PC-3 (cell line): ENCODE measurements at places on chromosomes 2 and 18.

- no peaks in the 10 kb centered on the region for H3K36me3 ChIP-seq
- no peak overlapping the region for H3K27ac ChIP-seq
- DNase-seq = no peak
- no peaks in the 10 kb centered on the region for H3K4me1 ChIP-seq
Measured at GRCh38 chr2:53536583-53537361, 230.8 kb upstream of the CHAC2 start.

DNA sequence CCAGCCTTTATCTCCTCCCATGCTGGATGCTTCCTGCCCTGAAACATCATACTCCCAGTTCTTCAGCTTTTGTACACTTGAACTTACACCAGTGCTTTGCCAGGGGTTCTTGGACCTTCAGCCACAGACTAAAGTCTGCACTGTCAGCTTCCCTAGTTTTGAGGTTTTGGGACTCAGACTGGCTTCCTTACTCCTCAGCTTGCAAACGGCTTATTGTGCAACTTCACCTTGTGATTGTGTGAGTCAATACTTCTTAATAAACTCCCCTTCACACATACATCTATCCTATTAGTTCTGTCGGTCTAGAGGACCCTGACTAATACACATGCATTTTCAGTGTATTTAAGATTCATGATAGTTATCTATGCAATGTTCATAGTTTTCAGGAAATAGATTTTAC lies 35.8 kb upstream of the ZNF804A start:
- no peak overlapping the region for H3K4me3 ChIP-seq
- H3K36me3 ChIP-seq = no peaks in the 10 kb centered on the region
- DNase-seq = peak; percentile 36

- no peaks in the 10 kb centered on the region for H3K36me3 ChIP-seq
- H3K27ac ChIP-seq = no peak overlapping the region
- no peaks in the 10 kb centered on the region for H3K4me1 ChIP-seq
- H3K27me3 ChIP-seq = no peaks in the 10 kb centered on the region
Measured at GRCh38 chr2:16568998-16569784, 96.4 kb downstream of the CYRIA start.

- no peak overlapping the region for H3K4me3 ChIP-seq
- H3K4me1 ChIP-seq = peaks cover 42% of the 10 kb centered on the region
Measured at GRCh38 chr2:219400562-219400961, 12.8 kb upstream of the DNPEP start.

- no peak for DNase-seq
- H3K4me3 ChIP-seq = no peak overlapping the region
- no peak overlapping the region for H3K27ac ChIP-seq
- peaks cover 7% of the 10 kb centered on the region; the same call in 1 of the 2 replicates for H3K4me1 ChIP-seq
Measured at GRCh38 chr18:46329736-46330246, 225.6 kb downstream of the HAUS1 start.

DNA sequence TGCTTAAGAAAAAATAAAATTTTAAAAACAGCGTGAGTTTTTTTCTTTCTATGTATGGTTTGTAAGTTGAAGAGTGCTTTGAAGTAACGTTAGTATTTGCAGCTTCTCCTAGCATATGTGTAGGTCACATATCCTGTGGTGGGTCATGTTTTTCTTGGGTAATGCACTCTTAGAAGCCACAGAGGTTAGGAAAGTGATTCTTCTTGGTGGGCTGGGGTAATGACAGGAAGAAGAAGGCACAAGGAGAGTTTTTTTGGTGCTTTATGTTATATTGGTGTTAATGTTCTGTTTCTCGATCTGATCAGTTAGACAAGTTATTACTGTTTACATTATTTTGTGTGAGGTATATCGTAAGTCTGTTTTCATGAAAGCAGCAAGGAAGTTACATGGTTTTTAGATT lies 109.0 kb downstream of the ICA1L start:
- H3K27me3 ChIP-seq = no peaks in the 10 kb centered on the region
- DNase-seq = no peak
- H3K27ac ChIP-seq = no peak overlapping the region
- no peak overlapping the region for H3K4me3 ChIP-seq
- H3K36me3 ChIP-seq = no peaks in the 10 kb centered on the region

- DNase-seq = no peak
- H3K27me3 ChIP-seq = peaks cover 23% of the 10 kb centered on the region
- no peaks in the 10 kb centered on the region for H3K36me3 ChIP-seq
- no peaks in the 10 kb centered on the region for H3K4me1 ChIP-seq
- H3K27ac ChIP-seq = no peak overlapping the region
Measured at GRCh38 chr2:7325186-7325585, 408.0 kb downstream of the RNF144A start.

DNA sequence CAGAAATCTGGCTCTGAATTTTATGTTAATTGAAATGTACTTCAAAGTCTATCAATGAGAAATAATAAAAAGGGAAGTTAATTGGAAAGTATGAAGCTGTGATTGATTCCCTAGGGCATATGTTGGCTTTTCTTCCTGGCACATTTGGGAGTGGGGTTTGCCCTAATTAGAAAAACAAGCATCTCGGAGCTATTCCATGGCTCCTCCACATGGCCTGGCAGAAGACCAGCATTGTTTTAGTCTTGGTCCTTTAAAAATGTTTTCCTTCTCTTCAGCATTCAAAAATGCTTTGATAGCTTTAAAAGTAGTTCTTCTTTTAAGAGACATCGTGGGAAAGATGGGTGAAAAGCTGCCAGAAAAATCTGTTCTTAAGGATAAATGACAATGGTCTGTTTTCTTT lies 445.5 kb upstream of the PKDCC start:
- no peak overlapping the region for H3K4me3 ChIP-seq
- no peaks in the 10 kb centered on the region for H3K36me3 ChIP-seq
- no peaks in the 10 kb centered on the region for H3K4me1 ChIP-seq
- H3K27ac ChIP-seq = no peak overlapping the region
- peaks cover 2% of the 10 kb centered on the region; the same call in 1 of the 2 replicates for H3K27me3 ChIP-seq

DNA sequence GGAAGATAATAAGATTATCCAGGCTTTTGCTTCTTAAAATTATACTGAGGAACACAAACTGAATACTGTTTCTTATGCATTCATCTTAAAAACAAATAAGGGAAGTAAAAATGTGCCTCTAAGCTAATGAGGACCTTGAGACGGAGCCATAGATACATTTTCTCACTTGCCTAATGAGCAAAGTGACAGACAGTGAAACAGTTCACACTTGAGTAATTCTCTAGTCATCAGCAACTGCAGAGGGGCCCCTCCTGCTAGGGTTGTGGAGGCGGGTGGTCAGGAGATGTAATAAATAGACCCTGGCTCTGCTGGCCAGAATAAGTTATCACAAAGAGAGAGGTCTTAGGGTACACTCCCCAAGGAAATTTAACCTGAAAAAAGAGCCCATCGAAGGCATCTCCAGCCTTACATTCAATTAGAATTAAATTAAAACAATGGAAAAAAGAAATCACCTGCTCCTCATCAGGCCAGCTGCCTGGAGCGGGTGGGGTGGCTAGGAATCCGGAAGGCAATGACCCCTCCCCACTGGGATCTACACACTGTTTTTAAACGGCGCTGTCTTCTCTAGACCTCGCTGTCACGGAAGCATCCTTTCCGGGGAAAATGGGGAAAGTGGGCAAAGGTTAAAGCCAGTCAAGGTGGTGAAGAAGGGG lies 32.6 kb upstream of the INSIG2 start:
- H3K36me3 ChIP-seq = no peaks in the 10 kb centered on the region
- H3K4me1 ChIP-seq = peaks cover 14% of the 10 kb centered on the region
- no peak overlapping the region for H3K4me3 ChIP-seq
- no peak overlapping the region for H3K27ac ChIP-seq
- no peak for DNase-seq
- no peaks in the 10 kb centered on the region for H3K27me3 ChIP-seq

DNA sequence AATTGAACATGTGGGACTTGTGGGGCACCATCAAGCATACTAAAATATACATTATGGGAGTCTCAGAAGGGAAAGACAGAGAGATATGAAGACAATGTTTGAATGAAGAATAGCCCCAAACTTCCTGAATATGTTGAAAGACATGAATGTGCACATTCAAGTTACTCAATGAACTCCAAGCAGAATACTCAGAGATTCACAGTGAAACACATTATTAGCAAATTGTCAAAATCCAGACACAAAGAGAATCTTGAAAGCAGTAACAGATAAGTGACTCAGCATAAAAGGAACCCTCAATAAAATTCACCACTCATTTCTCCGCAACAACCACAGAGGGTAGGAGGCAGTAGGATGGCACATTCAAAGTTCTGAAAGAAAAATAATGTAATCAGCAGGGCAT lies 8.8 kb downstream of the C2orf92 start:
- H3K4me1 ChIP-seq = no peaks in the 10 kb centered on the region
- no peaks in the 10 kb centered on the region for H3K36me3 ChIP-seq
- no peaks in the 10 kb centered on the region for H3K27me3 ChIP-seq
- no peak overlapping the region for H3K27ac ChIP-seq
- H3K4me3 ChIP-seq = no peak overlapping the region

GRCh38 chr2:121360566-121361300 lies 75.7 kb upstream of the TFCP2L1 start:
- peak overlapping the region; percentile 32; the same call in 1 of the 2 replicates for H3K4me3 ChIP-seq
- peak; percentile 96 for DNase-seq
- H3K27ac ChIP-seq = peak overlapping the region; percentile 95
- H3K27me3 ChIP-seq = no peaks in the 10 kb centered on the region
- H3K4me1 ChIP-seq = peaks cover 88% of the 10 kb centered on the region

DNA sequence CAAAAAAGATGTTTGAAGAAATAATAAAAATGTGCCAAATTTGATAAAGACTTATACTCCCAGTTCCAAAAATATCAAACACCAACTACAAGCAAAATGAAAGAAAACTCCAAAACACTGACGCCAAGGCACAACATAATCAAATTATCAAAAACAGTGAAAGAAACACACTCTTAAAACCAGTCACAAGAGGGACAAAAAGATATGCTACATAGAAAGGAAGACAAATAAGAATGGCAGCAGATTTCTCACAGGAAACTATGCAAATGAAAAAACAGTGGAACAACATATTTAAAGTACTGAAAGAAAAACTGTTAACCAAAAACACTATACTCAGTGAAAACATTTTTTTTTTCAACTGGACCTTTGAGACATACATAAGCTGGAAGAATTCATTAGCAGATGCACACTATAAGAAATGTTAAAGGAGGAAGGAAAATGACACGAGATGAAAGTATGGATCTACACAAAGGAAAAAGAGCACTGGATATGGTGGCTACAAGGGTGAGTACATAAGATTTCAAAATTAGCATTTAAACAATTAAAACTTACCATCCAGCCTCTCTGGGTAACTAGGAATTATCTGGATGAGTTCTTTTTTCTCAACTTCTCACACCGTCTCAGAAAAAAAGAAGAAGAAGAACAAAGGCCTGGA lies 94.0 kb upstream of the ACVR1C start:
- peak; percentile 17 for DNase-seq
- no peaks in the 10 kb centered on the region for H3K27me3 ChIP-seq
- H3K4me3 ChIP-seq = no peak overlapping the region
- peaks cover 10% of the 10 kb centered on the region for H3K4me1 ChIP-seq
- no peak overlapping the region for H3K27ac ChIP-seq
- peaks cover 11% of the 10 kb centered on the region; the same call in 1 of the 2 replicates for H3K36me3 ChIP-seq
